ENCODE measurements at places on chromosomes 7 and 10.

GRCh38 chr10:63758080-63758479, 236.9 kb downstream of the REEP3 start:
- no peak for DNase-seq

DNA sequence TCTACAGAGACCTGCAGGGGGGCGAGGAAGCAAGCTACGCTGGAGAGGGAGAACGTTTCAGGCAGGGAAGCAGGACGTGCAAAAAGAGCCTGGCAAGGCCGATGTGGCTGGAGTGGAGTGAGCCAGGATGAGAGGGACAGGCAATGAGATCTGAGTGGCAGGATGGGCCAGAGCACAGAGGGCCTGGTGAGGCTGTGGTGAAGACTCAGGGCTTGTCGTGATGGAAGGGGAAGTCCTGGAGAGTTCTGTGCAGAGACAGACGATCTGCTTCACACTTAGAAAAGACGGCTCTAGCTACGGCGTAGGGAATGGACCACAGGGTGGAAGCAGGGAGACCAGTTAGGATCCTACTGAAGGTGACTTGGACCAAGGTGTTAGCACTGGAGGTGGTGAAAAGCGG, 87.0 kb downstream of the SH3PXD2A start:
- DNase-seq = no peak

DNA sequence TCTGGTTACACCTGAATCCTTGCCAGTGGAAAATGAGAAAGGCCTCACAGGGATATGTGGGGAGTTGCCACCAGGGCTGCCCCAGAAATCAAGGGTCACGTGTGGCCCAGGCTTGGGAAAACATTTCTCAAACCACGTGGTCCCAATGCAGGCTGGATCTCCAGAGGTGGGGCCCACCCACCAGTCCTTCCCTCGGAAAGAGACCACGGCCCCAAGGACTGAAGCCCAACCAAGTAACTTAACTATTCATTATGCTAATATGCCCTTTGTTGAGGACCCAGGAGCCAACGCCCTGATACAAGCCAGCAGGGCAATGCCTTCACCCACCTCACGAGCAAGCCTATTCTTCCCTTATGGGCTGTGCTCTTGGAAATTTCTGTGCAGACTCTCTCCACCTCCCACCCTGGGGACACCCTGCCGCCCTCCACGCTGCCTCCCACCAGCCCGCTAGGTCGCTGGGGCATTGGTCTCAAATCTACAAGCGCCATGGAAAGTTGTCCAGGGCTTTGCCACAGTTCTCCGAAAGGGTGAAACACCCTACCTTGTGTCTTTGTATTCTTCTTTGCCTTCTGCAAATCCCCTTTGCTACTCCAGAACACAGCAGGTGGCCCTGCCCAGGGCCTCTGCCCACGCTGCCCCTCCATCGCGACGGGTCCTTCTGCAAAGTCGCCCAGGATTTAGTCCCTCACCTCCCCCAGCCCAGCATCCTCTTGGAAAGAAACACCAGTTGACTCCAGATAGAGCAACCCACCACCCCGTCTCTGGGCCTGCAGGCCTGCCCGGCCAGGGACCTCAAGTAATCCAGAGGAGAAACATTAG, 8.8 kb downstream of the TNS3 start:
- no peak for DNase-seq

- DNase-seq = no peak
These were observed 249.6 kb downstream of the VTI1A start for GRCh38 chr10:112696592-112696991.

DNA sequence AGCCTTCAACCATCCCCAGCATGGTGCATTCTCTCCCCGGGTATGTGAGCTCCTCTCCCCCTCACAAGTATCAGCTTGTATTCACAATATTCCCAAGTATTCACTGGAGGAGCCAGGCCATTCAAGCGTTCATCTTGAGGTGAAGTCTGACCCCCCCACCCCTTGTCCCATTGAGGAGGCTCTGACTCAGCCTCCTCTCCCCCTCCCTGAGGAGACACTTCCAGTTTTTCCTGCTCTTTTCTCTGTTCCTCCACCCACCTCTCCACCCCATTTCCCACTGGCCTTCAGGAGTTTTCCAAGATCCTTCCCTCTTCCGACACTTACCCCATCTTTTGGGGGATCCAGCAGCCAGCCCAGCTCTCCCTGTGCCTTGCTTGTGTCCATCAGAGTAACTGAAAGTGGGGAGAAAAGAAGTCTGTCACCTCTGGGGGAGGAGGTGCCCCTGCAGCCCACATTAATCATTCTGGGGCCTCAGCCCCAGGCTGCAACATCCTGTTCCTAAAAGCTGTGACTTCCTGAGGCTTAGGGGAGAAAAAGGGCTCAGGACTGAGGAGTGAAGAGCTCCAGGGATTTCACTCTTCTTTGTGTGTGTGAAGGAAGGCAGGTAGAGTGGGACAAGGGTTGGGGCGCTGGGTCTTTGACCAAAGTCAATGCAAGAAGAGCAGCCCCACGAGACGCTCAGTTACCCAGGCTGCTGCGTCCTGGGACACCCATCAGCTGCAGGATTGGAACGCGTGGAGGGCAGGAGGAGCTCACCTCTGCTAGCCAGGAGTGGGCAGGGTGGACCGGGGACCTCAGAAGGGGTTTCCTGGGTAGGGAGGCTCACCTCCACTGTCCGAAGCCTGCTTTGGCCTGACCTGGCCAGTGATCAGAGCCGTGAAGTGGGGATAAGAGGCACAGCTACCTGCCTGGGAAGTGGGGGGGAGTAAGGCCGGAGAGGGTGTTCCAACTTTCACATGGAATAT, 1.1 kb downstream of the EPHA1 start:
- DNase-seq = no peak

DNA sequence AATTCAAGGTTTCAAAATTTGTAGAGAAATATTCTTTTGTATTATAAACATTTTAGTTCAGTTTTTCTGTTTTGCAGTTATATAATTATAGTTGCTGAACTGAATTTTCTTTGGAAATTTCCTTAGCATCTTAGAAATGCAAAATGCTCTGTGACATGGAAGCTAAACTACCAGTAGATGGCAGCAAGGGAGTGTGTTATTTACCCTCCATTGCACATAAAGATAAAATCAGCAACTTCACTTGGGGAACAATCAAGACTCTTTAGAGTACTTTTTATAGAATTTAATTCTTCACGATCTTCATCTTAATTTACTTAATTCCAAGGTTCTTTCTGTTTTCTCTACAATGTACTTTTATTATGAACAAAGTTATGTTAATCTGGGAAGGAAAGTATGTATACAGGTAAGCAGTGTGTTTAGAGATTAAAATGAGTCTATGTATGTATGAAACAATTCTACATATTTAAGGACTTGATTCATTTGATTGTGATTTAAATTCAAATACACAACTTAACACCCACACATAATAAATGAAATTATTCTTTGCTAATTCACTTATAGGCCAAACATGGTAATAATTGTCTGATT, 404.2 kb downstream of the THSD7A start:
- DNase-seq = peak; percentile 59

GRCh38 chr10:110260746-110261477, 43.8 kb downstream of the SMNDC1 start:
- no peak for DNase-seq

DNA sequence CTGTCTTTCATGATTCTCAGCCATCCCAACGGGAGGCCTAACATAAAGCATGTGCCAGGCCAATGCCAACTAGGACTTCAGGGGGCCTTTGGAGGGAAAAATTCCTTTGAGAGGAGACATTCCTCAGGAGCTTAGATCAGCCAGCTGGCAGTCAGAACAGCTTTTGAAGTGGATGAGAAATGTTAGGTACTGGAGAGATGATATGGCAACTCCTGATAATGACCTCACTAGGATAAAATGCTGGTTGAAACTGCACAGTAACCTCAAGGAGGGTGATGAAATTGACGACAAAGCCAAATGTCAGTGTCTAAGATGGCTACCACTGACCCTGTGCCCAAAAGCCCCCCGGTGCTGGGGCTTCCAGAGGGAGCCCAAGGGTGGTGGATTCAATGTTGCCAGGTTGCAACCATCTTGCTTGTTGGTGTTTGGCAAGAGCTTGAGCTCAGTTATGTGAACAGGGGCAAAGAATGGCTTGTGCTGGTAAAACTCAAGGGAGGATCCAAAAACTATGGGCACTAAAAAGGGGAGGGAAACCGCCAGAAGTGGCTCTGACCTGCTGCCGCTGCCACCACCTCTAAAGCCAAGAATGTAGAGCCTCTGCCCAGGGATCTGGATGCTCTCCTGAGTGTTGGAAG, 121.2 kb downstream of the UBE2H start:
- DNase-seq = no peak

DNA sequence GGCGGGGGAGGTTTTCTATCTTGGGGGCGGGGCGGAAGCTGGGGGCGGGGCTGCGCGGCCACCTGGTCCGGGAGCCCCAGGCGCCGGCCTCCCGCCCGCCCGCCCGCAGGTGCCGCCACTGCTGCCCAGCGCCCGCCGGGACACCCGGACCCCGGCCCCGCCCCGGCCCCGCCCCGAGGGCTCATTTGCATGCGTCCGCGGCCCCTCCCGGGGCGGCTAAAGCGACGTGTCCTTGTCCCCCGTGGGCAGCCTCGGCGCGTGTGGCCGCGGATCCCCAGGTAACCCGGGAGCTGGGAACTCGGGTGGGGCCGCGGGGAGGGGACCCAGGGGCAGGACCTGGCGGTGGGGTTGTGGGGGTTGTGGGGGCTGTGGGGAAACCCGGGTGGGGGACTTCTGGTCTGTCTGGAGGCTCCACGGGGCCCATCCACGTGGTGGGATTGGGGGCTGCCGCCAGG, at the start of gene BHLHA15:
Gene BHLHA15, plus strand, starts transcription at position 219 of the 455 bp plus-strand sequence. CDS start 871 bp downstream, outside the sequence.
- no peak for DNase-seq

GRCh38 chr7:106534271-106534846, 126.6 kb downstream of the CCDC71L start:
- no peak for DNase-seq

DNA sequence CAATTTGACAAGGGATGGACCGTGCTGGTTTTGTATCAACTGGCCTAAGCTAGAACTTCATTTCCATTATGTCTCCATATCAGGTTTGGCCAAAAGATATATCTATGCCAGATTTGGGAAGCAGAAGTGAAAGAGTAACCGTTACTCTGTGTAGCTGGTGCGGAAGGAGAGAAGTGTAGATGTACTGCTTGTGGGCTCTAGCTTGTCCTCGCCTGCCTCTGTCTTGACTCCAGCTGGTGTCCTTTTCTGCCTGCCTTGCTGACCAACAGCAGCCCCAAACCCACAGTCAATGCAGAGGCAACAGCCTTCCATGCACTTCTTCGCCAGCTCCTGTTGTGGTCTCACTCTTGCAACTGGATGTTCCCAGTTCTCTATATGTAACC, 128.5 kb downstream of the KIF20B start:
- no peak for DNase-seq

DNA sequence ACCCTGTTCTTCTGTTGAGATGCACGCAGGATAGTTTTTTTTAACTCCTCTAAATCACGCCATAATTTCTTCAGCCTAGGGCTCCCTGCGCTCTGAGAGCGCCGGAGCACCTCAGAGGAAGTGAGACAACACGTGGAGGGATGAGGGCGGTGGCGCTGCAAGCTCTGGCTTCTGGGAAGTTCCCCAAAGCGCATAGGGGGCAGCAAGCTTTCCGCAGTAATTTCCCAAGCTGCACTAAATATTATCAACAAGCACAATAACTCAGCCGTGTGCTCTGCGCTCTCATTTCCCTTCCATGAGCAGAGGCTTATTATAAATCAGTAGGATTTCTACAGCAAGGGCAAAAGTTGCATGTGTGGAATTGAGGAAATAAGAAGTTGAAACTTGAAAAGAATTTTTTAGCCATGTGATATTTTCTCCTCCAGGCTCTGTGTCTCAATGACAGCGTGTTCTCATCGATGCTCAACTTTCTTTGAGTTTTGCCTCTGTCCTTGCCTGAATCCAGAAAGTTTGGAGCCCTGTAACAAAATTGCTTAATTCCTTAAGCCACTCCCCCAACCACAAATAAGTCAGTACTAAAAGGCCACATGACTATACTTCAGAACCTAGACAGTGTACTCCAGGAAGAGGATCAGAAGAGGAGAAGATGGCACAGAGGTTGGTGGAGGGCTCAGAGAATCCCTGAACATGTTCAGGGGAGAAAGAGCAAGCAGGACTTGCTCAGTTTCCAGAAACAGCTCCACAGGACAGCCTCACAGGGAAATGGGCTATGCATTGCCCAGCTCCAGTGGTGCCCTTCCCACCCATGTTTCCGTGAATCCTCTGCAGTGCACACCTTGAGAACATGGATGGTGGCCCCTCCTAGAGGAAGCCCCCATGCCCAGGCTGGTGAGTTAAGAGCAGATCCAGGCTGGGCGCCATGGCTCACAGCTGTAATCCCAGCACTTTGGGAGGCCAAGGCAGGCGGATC, 221.5 kb upstream of the GHITM start:
- DNase-seq = no peak

GRCh38 chr10:79230328-79230830, 116.9 kb upstream of the PPIF start:
- DNase-seq = no peak

- peak; percentile 78 for DNase-seq
These were observed 44.5 kb downstream of the STARD3NL start for GRCh38 chr7:38222481-38223096.

DNA sequence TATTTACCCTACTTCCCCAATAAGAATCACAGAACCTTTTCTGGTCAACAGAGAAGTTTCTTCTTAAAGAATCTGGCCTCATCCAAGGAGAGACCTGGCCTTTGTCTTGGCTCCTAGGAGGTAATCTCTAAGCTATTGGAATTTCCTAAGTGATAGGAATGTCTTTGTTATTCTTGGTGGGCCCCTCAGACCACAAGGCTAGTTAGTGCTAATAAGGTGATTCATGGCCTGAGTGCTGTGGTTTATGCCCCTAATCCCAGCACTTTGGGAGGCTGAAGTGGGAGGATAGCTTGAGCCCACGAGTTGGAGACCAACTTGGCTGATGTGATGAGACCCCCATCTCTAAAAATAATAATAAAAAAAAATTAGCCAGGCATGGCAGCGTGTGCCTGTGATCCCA, 60.0 kb upstream of the CYP2C18 start:
- DNase-seq = no peak

GRCh38 chr10:123848564-123849457, 42.8 kb downstream of the CPXM2 start:
- no peak for DNase-seq

- DNase-seq = no peak
These were observed 5.8 kb downstream of the IDE start for GRCh38 chr10:92567952-92568600.

DNA sequence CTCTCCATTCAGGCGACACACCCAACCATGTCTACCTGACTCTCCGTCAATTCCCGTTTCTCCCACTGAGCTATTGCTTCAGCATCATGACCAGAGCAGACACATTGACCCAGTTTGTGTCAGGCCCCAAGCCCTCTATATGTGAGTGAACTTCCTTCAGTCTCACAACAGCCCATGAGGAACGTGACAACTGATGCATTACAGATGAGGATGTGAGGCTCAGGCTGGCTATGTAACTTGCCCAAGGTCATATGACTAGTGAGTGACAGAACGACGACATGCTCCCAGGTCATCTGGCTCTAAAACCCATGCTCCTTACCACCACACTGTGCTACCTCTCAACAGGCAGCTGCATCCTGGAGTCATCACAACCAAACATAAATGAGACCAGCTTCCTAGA, 3.7 kb downstream of the TMEM140 start:
- no peak for DNase-seq

DNA sequence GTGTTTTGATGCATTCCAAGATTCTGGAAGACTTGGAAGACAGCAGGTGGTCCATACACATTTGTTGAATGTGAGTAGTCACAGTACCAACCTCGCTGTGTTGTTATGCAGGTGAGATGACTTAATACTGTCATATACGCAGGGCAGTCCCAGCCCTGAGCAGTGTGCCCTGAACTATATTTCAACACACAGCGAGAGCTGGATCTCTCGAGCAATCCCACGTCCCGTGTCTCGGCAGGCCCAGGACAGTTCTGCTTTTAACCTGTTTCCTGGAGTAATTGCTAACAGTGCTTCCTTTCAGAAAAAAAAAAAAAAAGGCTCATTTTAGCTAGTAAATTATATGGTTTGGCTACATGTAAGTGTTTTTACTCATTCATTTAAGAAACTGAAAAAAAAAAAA, 179.7 kb downstream of the PRKCQ start:
- DNase-seq = no peak

Data from cerebellar cortex (tissue), 1 donor.